Mucosa of descending colon (tissue), 3 donors: ENCODE measurements at places on chromosomes 6 and 20. TPM values are rescaled to one million over a fixed set of nuclear protein-coding genes. Genes with fewer than 3 reads are reported as not detected.

Gene COL11A2
- 1.1 TPM for total RNA-seq

Gene KIF25
- 0.14 TPM for total RNA-seq

Gene C20orf202
- total RNA-seq, result not detected

Gene CRIP3
- 0.77 TPM for total RNA-seq

Gene SEL1L2
- total RNA-seq, result not detected
